ENCODE measurements at places on chromosomes 13 and 19. TPM values are rescaled to one million over a fixed set of nuclear protein-coding genes. Genes with fewer than 3 reads are reported as not detected.

DNA sequence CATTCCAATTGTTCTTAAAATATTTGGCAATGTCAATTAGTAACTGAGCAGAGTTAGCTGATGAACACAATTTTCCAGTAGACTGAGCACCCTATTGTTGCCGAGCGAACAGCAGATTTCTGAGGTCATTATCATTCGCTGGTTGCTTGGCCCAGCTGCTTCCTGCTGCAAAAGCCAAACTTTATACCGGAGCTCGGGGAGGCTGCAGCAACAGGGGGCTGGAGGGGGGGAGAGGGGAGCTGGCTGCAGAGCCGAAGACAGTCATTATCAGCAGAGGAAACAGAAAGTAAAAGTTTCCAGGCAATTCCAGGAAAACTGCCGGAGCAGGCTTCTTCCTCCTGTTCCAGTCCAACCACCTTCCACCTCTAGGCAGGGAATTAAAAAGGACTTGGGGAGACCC is 77.9 kb downstream of the ZNF536 start:
- no peak for DNase-seq
- no peak overlapping the region for H3K27ac ChIP-seq
- peaks cover 3% of the 10 kb centered on the region for H3K27me3 ChIP-seq
- H3K4me1 ChIP-seq, result no peaks in the 10 kb centered on the region
- H3K36me3 ChIP-seq, result no peaks in the 10 kb centered on the region

DNA sequence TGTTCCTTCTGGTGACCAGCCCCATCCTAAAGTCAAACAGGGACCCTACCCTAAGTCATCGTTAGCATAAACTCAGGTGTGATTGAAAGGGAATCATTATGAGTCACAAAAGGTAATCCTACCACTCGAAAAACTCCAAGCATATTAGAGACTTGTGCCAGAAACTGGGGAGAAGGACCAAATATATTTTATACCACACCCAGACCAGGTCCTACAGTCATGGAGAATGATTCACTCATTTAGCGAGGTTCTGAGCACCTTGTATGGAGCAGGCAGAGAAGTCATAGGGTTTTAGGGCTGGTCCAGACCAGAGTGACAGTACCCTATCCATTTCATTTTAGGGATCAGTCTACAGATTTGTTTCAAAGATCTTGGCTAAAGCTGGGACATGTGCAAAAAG is 149.5 kb downstream of the SLC7A1 start:
- peaks cover 9% of the 10 kb centered on the region for H3K27me3 ChIP-seq
- no peaks in the 10 kb centered on the region for H3K4me1 ChIP-seq
- DNase-seq, result no peak
- H3K4me3 ChIP-seq, result no peak overlapping the region

GRCh38 chr13:31859571-31859970 is 120.2 kb downstream of the RXFP2 start:
- H3K36me3 ChIP-seq, result no peaks in the 10 kb centered on the region
- H3K4me3 ChIP-seq, result no peak overlapping the region
- H3K27ac ChIP-seq, result no peak overlapping the region
- DNase-seq, result no peak
- H3K4me1 ChIP-seq, result peaks cover 11% of the 10 kb centered on the region
- peaks cover 2% of the 10 kb centered on the region for H3K27me3 ChIP-seq

GRCh38 chr19:45179072-45179891 is 698 bp downstream of the BLOC1S3 start:
- peak overlapping the region; percentile 89 for H3K4me3 ChIP-seq
- peak overlapping the region; percentile 91 for H3K27ac ChIP-seq
- H3K36me3 ChIP-seq, result peaks cover 14% of the 10 kb centered on the region
- peaks cover 3% of the 10 kb centered on the region for H3K27me3 ChIP-seq
- peak; percentile 40 for DNase-seq
- H3K4me1 ChIP-seq, result peaks cover 45% of the 10 kb centered on the region

DNA sequence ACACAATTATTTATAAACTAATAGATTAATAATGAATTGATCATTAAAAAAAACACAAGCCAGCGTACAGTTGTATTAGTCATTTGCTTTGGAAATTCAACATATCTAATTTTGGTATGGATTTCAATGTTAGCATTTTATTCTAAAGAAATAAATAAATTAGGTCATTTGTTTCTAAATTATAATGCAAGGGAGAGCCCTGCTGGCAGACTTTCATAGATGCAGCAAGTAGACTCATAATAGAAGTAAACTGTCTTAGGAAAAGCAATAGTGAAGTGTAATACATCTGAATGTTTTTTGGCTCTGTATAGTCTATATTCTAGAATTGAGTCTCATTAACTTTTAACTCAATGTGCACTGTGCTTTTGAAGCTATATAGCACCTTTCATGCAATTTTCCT is 982.4 kb upstream of the MIR17HG start:
- no peak overlapping the region for H3K4me3 ChIP-seq
- H3K27ac ChIP-seq, result no peak overlapping the region
- H3K36me3 ChIP-seq, result no peaks in the 10 kb centered on the region

DNA sequence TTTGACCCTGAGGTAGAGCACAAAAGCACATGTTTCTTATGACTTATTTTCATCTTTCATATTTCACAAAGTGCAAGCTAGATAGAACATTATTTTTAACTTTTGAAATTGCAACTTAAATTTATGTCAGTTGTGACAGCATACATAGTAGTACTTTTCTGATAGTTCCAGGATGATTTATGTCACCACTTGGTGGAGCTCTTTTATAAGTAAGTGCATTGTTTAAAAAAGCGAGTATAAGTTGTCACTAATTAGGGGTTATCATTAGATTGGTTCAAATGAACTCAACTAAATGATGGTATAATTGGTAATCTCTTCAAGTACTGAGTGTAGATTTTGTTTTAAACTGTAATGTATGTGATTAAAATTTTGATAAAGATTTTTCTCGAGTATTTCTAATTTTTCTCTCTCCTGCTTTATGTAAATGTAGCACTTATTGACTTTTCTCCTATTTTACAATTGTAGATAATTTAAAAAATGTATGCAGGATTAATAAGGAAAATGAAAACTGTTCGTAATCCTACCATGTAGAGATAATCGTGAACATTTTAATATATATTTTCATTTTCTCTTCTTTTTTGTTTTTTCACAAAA is 31.1 kb downstream of the RB1 start:
- no peaks in the 10 kb centered on the region for H3K27me3 ChIP-seq
- no peak overlapping the region for H3K4me3 ChIP-seq
- DNase-seq, result peak; percentile 53
- no peaks in the 10 kb centered on the region for H3K36me3 ChIP-seq

GRCh38 chr13:41461527-41462139 is 4.3 kb downstream of the RGCC start:
- no peak overlapping the region for H3K4me3 ChIP-seq
- H3K27ac ChIP-seq, result peak overlapping the region; percentile 26
- peaks cover 25% of the 10 kb centered on the region for H3K27me3 ChIP-seq
- no peak for DNase-seq

DNA sequence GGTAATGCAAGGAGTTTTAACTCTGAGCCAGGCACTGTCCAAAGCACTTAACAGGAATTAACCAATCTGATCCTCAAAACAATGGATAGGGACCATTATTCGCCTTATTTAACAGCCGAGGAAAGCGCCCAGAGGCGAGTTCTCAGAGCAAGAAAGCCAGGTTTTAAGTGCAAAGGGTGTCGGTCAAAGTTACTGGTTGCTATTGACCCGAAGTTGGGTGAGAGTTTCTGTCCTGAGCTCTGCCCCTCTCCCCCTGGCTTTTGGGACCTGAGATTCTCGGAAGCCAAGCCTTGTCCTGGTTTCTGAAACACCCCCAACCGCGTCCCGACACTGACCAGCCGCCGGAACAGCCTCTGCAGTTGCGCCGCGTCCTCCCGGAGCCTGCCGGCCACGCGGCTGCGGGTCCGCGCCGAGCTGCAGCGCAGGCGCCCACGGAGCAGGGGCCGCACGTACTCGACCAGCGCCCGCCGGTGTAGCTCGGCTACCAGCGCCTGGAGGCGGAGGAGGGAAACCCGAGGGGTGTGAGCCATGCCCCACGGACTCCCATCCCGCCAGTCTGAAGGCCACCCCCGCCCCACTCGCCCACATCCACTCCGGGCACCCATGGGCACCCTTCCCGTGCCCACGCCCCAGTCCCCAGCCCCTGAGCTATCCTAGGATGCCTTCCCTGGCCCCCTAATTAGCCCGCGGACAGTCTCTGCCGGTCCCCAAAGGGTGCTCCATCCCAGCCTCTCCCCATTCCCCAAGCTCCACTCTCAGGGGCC is 27.8 kb downstream of the EXOC3L2 start:
- no peak for DNase-seq
- H3K27ac ChIP-seq, result no peak overlapping the region
- H3K27me3 ChIP-seq, result peaks cover 12% of the 10 kb centered on the region

GRCh38 chr13:77715233-77715891 is 17.9 kb downstream of the SLAIN1 start:
- H3K4me1 ChIP-seq, result no peaks in the 10 kb centered on the region
- H3K27ac ChIP-seq, result no peak overlapping the region
- peaks cover 25% of the 10 kb centered on the region for H3K36me3 ChIP-seq
- no peak overlapping the region for H3K4me3 ChIP-seq
- DNase-seq, result no peak

GRCh38 chr19:996051-996838 is 4.0 kb upstream of the GRIN3B start:
- no peaks in the 10 kb centered on the region for H3K36me3 ChIP-seq
- peak overlapping the region; percentile 30 for H3K4me3 ChIP-seq
- H3K27me3 ChIP-seq, result peaks cover 25% of the 10 kb centered on the region
- peak overlapping the region; percentile 94 for H3K27ac ChIP-seq
- peaks cover 4% of the 10 kb centered on the region for H3K4me1 ChIP-seq

DNA sequence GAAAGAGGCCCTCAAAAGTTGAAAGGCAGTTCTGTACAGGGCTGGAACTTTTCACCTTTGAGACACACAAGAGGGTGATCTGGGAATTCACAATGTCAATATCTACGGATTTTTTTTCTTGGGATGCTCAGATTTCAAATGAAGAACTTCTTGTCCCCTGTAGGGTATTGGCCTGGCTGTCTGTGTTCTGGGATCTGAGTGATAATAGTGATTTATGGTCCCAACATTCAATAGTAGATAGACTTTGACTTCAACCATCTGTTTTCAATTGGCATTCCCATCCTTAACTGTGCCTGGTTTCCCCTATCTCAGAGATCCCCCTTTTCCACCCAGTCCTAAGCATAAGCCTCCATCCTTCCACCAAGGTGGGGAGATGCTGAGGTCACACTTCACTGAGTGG is 274.1 kb downstream of the COG6 start:
- peaks cover 6% of the 10 kb centered on the region for H3K27me3 ChIP-seq
- H3K4me1 ChIP-seq, result no peaks in the 10 kb centered on the region
- no peak overlapping the region for H3K27ac ChIP-seq
- no peaks in the 10 kb centered on the region for H3K36me3 ChIP-seq
- H3K4me3 ChIP-seq, result no peak overlapping the region

The LRFN3 gene
- 0.32 TPM for polyA plus RNA-seq

DNA sequence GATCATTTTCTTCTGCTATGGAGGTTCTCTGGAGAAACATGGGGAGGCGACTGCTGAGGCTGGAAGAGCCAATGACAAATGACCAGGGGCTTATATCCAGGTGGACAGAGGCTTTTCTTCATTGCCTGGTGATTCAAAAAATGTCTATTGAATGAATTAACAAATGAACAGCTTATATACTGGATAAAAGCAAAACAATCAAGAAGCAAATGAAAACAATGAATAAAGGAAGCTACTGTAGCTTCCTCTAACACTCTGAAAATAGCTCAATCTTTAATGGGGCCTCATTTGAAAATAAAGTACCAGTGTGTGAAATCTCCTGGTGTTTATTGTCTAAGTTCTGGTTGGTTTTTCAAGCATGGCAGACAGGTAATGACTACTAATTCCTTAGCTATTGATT is 167.5 kb upstream of the TMTC4 start:
- no peak for DNase-seq
- no peaks in the 10 kb centered on the region for H3K4me1 ChIP-seq
- peaks cover 4% of the 10 kb centered on the region for H3K27me3 ChIP-seq
- H3K36me3 ChIP-seq, result no peaks in the 10 kb centered on the region

DNA sequence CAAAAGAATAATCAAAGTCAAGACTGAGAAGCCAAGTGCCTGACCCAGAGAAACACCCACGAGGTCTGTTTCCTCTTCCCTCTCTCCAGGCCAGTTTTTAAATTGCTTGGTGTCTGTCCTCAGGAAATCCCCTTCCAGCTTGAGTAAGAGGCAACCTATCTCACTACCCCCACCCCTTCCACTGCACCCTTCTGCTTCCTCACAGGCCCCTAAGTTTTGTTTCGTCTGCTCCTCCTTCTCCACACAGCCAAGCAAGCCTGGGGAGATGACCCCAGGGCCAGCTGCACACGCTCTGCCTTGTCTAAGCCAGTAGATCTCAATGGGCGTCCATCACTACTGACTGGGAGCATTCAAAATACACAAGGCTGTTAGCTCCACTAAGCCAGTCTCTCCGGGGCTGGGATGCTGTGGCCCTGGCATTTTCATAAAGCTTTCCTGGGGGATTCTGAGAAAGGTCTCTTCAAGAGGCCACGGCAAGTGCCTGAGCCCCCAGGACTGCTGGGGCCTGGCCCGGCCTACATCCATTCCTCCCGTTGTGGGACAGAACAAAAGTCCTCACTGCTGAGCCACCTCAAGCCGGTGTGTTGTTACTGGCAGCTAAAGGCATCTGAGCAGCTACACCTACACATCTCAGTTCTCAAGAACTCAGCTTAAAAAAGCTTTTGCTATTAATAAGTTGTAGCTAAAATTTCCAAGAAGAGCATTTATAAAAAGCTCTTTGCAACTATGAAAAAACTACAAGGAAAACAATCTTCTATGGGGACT is 14.9 kb upstream of the IL4I1 start:
- H3K4me1 ChIP-seq, result peaks cover 13% of the 10 kb centered on the region
- H3K27me3 ChIP-seq, result no peaks in the 10 kb centered on the region
- peaks cover 10% of the 10 kb centered on the region for H3K36me3 ChIP-seq

- H3K4me1 ChIP-seq, result no peaks in the 10 kb centered on the region
- H3K4me3 ChIP-seq, result no peak overlapping the region
- no peak for DNase-seq
Measured at GRCh38 chr13:77544758-77545338, 9.3 kb downstream of the SCEL start.

DNA sequence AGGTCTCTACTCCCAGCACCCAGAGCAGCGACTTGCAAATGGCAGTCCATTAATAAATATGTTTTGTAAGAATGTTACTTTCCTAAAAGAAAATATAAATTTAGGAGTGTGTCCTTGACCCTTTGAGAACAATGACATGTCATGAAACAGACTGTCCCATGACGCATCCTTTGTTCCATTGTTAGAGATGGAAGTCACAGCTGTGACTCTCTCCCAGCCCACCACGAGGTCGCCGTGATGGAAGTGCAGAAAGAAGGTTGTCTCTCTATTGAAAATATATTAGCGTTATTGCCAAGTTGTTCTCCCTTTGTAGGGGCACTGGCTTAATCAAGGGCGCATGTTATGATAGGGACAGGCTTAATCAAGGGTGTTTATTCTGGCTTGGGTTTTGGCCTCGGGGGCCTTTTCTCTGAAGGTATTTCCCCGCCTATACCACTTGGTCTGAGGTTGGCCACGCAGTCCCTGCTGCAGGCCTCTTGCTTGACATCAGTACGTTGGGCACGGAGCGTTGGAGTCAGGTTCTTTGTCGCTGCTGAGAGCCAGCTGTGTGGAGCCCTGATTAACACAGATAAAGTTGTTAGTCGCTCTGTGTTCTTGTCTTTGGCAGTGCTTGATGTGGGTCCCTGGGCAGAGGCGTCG is 126.7 kb upstream of the ZNF536 start:
- DNase-seq, result no peak
- no peak overlapping the region for H3K4me3 ChIP-seq
- H3K4me1 ChIP-seq, result no peaks in the 10 kb centered on the region
- no peaks in the 10 kb centered on the region for H3K36me3 ChIP-seq
- no peak overlapping the region for H3K27ac ChIP-seq

- no peak overlapping the region for H3K27ac ChIP-seq
- no peak for DNase-seq
- no peaks in the 10 kb centered on the region for H3K36me3 ChIP-seq
- peaks cover 8% of the 10 kb centered on the region for H3K27me3 ChIP-seq
- peaks cover 8% of the 10 kb centered on the region for H3K4me1 ChIP-seq
- no peak overlapping the region for H3K4me3 ChIP-seq
Measured at GRCh38 chr19:19594381-19594780, 24.1 kb downstream of the PBX4 start.
